ENCODE measurements at places on chromosomes 3 and 15. TPM values are rescaled to one million over a fixed set of nuclear protein-coding genes. Genes with fewer than 3 reads are reported as not detected.

SPINK8 gene
- not detected for total RNA-seq

ICE2 gene
- total RNA-seq, result 71.4 TPM

TRPC1 gene
- total RNA-seq, result 0.73 TPM

CCDC54 gene
- not detected for total RNA-seq

KNL1 gene
- 65.4 TPM for total RNA-seq

KIF7 gene
- total RNA-seq, result 0.37 TPM

GNAT1 gene
- total RNA-seq, result not detected

SOX2 gene
- total RNA-seq, result not detected

GOLGA8S gene
- 0.92 TPM for total RNA-seq

SH2D7 gene
- total RNA-seq, result 0.29 TPM

ASB7 gene
- 18.5 TPM for total RNA-seq

EEFSEC gene
- total RNA-seq, result 23.1 TPM
